Ascending aorta (tissue), 2 donors: ENCODE measurements at places on chromosomes 1 and 21. TPM values are rescaled to one million over a fixed set of nuclear protein-coding genes. Genes with fewer than 3 reads are reported as not detected.

- DNase-seq, result no peak
Observed at GRCh38 chr1:238777551-238777950, 608.8 kb upstream of the CHRM3 start.

CRABP2 gene
- total RNA-seq, result not detected

- no peak for DNase-seq
Observed at GRCh38 chr1:153525088-153525728, 10.6 kb downstream of the S100A6 start.

DNA sequence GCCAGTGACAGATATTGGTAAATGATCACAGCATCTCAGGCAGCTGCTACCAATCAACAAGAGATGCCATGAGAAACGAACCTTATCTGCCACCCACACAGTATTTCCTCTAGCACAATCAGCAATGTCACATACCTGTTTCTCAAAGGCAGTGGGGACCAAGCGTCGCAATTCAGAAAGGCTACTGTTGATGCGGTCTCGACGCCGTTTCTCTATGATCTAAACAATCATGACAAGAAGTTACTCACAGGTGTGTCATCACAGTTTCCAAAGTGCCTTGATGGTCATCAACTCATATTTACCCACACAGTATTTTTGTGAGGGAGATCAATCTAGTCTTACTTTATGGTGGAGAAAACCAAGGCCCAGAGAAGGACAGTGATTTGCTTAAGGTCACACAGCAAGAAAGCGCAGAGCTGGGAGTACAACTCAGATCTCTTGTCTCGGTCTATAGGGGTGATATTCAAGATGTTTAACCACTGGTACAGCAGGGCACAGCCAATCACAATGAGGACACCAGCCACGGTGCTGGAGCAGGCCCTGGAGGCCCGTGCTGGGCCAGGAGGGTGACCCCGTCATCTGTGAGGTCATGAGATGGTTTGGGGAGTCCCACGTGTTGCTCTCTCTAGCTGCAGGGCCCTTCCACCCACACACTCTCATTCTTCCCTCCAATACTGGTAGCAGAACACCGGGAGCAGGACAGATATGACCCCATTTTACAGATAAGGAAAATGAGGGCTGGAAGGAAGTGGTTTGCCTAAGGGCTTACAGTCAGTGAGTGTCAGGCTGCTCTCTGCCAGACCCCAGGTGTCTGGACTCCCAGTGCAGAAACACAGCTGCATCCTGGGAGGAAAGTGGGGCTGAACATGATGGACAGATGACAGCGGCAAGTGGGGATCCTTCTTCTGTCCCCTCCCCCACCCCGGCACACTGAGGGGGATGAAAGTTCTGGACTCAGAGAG lies 7.8 kb downstream of the HEYL start:
- no peak for DNase-seq

PALMD gene
- total RNA-seq, result 34.4 TPM
